ENCODE measurements at places on chromosomes 5 and 9. TPM values are rescaled to one million over a fixed set of nuclear protein-coding genes. Genes with fewer than 3 reads are reported as not detected.

GCNT4 gene
- 0.81 TPM for total RNA-seq

GRCh38 chr5:114185274-114185673 lies 176.6 kb upstream of the KCNN2 start:
- peak; percentile 22 for DNase-seq
- H3K27ac ChIP-seq, result no peak overlapping the region
- H3K36me3 ChIP-seq, result no peaks in the 10 kb centered on the region
- H3K4me3 ChIP-seq, result no peak overlapping the region
- H3K27me3 ChIP-seq, result no peaks in the 10 kb centered on the region

DNA sequence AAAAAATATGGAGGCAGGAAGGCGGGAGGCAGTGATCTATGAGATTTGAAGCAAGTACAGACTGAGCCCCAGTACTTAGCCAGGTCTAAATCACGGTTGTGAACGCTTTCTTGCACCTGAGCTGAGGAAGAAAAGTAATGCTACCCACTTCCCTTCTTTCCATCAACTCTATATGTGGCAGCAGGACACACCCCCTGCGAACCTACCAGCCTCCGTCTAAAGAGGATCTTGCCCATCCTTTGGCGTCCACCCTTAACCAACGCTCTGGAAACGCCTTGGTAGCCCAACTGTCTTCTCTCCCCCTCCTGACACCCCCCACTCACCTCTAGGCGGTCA lies 545 bp downstream of the HMGCS1 start:
- no peak for DNase-seq
- H3K27ac ChIP-seq, result peak overlapping the region; percentile 92
- peaks cover 52% of the 10 kb centered on the region for H3K4me1 ChIP-seq

- no peaks in the 10 kb centered on the region for H3K36me3 ChIP-seq
- H3K27ac ChIP-seq, result no peak overlapping the region
- H3K4me1 ChIP-seq, result peaks cover 22% of the 10 kb centered on the region
Measured at GRCh38 chr9:128361986-128362646, 9.1 kb upstream of the URM1 start.
